ENCODE measurements at places on chromosomes 7 and 10.
A peak's percentile ranks its signal among the peaks of the same experiment; 100 is the strongest.

- no peak for DNase-seq
Observed at GRCh38 chr7:156842317-156842716, 50.7 kb downstream of the LMBR1 start.

GRCh38 chr7:98877692-98878364, 504 bp upstream of the TRRAP start:
- no peak for DNase-seq

GRCh38 chr7:107160389-107160788, 8.4 kb upstream of the HBP1 start:
- no peak for DNase-seq

- no peak for DNase-seq
Observed at GRCh38 chr10:86258499-86258898, 108.1 kb downstream of the GRID1 start.

- DNase-seq: no peak
Observed at GRCh38 chr7:91653286-91653685, 227.2 kb downstream of the MTERF1 start.

DNA sequence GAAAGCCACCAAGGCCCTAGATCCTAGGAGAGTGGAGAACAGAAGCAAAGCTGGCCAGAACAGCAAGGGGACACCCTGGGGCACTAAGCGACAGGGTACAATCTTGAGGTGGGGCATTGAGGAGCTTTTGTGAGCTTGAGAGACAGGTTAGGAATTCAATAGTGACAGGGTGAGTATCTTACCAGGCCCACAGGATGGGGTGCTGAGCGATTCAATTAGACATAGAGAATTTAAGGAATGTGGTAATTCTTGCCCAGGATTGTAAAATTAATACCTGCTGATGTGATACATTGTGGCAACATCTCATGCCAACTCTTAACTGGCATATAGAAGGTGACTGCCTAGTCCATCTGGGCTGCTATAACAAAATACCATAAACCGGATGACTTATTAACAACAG, 14.0 kb downstream of the RBP3 start:
- no peak for DNase-seq

GRCh38 chr10:100341953-100342626, 4.9 kb upstream of the SCD start:
- peak; percentile 52 for DNase-seq

- no peak for DNase-seq
Observed at GRCh38 chr7:983616-984071, 663 bp downstream of the CYP2W1 start.

DNA sequence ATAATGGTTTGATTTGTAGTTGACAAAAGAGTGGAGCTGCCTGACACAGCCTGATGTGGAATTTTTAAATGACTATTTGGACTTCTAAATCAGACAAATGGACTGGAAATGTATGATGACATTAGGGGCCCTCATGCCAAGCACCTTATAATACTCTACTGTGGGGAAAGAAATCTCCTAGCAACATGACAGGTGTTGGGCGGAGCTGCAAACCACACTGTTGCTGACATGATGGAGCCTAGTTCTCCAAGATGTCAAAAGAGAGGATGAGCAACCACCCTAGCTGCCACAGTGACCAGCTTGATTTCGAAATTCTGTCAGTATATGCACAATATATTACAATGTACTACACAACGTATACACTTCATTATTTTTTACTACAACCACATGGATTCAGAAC, 65.8 kb downstream of the RHOBTB1 start:
- no peak for DNase-seq

GRCh38 chr7:21094589-21094988, 307.9 kb upstream of the SP8 start:
- DNase-seq: no peak

- DNase-seq: no peak
Observed at GRCh38 chr10:102342958-102343357, 52.5 kb upstream of the NFKB2 start.

DNA sequence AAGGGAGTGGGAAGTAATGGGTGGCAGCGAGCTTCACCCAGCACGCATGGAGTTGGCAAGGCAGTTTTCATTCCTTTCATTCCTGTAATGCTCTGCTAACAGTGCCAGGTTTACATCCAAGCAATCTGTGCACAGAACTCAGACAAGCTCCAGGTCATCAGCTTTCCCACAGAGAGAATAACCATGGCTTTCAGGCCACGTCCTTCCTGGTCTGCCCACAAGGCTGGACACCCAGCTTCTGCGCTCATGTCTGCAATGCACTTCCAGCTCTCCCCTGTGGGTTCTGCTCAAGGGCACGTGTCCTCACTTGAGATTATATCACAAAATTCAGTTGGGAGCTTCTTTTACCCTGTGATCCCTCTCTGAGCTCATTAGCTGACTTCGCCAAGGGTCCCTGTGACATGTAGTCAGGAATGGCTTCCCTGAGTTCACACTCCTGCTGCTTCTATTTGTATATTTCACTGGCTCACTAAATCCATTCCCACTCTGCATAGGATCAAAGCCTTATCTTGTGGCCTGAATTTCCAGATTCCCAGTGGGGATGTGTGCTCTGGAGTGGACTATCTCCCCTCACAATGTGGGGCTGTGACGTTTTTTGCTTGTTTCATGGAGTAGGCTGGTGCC, 18.6 kb downstream of the AKR1C2 start:
- no peak for DNase-seq

DNA sequence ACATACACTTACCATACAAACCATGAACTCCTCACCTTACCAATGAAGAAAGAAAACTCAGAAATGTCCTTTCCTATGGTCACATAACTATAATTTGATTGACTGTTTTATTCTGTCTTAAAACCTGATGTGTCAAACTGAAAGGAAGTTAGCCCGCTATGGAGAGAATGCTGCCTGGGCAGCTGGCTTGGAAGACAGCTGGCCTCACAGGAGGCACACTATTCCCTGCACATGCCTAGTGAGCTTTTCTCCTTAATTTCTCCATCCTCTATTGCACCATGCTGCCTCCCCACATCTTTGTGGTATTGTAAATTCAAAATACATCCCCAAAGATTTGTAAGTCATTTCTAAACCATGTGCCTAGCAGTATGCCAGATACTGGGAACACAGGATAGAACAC, 163.3 kb downstream of the STK31 start:
- no peak for DNase-seq

- DNase-seq: no peak
Observed at GRCh38 chr7:48454750-48455192, 283.5 kb downstream of the ABCA13 start.

GRCh38 chr7:93053209-93053948, 64.4 kb downstream of the SAMD9 start:
- no peak for DNase-seq

DNA sequence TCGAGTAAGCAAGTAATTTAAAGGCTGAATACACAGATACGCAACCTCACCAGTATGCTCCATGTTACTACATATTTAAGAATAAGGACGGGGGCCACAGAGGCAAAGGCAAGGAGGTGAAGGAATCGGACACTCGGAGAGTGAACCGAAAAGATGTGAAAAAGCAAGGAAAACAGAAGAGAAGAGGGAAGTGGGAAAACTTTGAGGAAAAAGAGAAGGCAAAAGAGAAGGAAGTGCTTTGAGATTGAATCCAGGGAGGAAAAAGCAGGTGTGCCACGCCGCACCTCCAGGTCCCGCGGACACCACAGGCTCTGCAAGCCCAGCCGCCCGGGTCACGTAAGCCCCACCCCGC, 367 bp upstream of the AVL9 start:
- no peak for DNase-seq

DNA sequence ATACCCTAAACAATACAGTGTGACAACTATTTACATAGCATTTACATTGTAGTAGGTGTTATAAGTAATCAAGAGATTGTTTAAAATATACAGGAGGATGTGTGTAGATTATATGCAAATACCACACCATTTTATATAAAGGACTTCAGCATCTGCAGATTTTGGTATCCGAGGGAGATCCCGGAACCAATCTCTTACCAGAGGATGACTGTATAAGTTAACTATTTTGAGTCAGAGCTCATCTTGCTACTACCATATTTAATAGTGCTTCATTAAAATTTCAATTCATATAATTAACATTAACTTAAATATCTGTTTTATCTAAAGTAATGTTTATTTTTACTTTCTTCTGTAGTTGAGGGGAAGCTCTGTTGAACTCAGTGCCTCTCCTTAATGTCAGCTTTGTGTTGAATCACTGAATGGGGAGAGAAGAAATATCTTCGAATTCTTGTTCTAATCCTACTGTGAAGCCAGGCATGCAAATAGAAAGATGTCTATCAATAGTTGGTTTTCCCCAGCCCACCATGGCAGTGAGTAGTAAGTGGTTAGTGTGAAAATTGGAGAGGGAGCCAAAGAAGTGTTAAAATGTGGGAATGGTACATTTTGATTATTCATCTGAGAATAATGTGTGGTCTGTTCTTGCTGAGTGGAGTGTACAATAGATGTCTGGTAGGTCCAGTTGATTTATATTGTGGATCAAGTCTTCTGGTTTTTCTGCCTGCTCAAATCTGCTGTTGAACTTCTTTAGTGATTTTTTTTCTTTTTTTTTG, 90.1 kb upstream of the CYP26C1 start:
- no peak for DNase-seq

DNA sequence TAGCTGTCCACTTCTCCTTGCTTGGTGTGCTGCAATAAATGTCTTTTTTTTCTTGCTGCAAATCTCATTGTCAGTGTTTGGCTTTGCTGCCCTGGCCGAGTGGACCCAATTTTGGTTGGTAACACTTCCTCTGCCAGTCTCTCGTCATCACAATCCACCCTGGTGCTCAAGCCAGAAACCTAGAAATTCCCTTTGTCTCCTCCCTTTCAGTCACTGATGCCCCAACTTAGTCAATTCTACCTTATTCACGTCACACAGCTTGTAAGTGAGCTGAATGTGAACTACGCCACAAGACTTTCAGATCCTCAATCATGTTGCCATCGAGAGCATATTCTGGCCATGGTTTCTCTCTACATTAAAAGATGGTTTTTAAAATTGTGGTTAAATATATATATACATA, 13.0 kb upstream of the FRA10AC1 start:
- no peak for DNase-seq

GRCh38 chr7:620885-621284, 101.2 kb upstream of the PDGFA start:
- DNase-seq: no peak

DNA sequence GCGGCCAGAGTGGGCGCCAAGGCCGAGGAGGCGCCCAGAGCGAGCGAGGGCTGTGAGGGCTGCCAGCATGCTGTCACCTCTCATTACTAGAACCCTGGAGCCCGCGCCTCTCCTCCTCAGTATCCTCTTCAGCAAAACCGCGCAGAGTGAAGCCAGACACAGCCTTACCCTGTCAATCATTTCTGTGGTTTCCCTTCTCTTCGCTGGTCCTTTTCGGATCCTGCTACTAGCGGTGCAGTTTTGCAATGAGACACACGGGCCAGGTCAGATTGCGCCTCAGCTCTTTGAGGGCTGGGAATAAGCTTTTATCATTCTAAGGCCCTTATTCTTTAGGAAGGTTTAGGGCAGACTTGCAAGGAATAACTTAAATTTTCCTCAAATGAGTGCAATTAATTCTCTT, 55.5 kb upstream of the FAM171A1 start:
- no peak for DNase-seq

DNA sequence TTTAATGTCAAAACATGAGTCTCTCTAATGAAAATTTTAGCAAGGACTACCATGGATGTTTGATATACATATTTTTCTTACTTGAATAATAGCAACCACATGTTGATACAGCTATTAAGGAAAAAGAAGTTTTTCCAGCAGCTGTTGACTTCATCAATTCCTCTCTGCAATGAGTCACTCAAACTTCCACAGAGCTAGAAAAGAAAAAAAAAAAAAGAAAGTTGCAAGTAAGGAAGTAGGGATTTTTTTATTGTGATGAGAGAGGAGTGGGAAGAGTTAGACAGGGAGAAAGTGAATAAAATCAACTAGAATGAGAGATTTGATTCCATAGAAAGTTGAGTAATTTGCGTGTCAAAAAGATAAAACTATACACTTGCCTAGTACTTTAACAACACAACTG, 46.2 kb downstream of the CAV1 start:
- peak; percentile 73 for DNase-seq

- DNase-seq: no peak
Observed at GRCh38 chr10:85318809-85319807, 990.7 kb downstream of the CCSER2 start.

- DNase-seq: no peak
Observed at GRCh38 chr10:12501841-12502525, 152.6 kb downstream of the CAMK1D start.

- no peak for DNase-seq
Observed at GRCh38 chr10:62811159-62811875, 4.8 kb downstream of the EGR2 start.

GRCh38 chr10:126290232-126290631, 98.0 kb downstream of the ADAM12 start:
- DNase-seq: no peak

- no peak for DNase-seq
Observed at GRCh38 chr7:2643386-2644219, 11.8 kb downstream of the TTYH3 start.

DNA sequence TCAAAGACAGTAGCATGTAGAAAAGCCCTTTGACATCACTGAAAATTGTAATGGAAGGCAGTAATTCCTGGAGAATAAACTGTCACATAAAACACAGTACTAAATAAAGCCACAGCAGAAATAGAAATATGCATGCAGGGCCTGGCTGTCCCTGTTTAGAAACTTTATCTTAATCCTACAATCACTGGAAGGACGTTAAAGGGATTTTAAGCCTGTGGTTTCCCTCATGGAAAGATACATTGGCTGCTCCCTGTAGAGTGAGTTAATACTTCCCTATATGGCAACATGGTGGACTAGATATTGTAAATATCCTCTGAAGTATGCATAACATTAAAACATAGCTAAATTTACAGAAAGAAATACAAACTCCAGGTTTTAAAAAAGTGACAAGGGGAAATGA, 1334.9 kb upstream of the CELF2 start:
- no peak for DNase-seq

- DNase-seq: no peak
Observed at GRCh38 chr7:139355320-139355719, 4.4 kb upstream of the LUC7L2 start.

GRCh38 chr7:16040346-16040745, 353.9 kb upstream of the MEOX2 start:
- no peak for DNase-seq

DNA sequence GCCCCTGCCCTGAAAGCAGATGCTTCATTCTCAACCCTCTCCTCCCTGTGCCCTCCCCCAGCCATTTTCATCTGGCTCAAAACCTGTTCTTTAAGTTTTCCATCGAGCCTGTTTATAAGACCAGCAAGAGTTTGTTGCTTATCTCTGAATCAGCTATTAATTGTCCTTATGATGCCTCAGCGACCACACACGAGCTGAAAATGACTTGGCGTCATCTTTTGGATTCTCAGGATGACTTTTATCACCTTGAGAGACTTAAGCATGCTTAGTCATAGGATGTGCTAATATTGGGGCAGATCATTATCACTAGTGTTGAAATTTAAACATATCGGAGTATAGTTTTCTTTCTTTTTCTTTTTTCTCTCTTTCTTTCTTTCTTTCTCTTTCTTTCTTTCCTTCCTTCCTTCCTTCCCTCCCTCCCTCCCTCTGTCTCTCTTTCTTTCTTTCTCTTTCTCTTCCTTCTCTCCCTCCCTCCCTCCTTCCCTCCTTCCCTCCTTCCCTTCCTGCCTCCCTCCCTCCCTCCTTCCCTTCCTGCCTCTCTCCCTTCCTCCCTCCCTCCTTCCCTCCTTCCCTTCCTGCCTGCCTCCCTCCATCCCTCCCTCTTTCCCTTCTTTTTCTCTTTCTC, 184.5 kb downstream of the PHTF2 start:
- DNase-seq: no peak

- DNase-seq: no peak
Observed at GRCh38 chr7:17462131-17462631, 163.7 kb downstream of the AHR start.

- DNase-seq: no peak
Observed at GRCh38 chr7:32515890-32516550, 20.7 kb downstream of the AVL9 start.
